Activated CD4-positive, alpha-beta T cell treated with anti-CD3 and anti-CD28 coated beads, Interleukin-2, Interleukin-4, amounts not matched to agents 100 ng/mL and 50 ng/mL, durations not matched to agents 16 hours and 8 hours (primary cell): ENCODE measurements at places on chromosomes 6 and 20.

DNA sequence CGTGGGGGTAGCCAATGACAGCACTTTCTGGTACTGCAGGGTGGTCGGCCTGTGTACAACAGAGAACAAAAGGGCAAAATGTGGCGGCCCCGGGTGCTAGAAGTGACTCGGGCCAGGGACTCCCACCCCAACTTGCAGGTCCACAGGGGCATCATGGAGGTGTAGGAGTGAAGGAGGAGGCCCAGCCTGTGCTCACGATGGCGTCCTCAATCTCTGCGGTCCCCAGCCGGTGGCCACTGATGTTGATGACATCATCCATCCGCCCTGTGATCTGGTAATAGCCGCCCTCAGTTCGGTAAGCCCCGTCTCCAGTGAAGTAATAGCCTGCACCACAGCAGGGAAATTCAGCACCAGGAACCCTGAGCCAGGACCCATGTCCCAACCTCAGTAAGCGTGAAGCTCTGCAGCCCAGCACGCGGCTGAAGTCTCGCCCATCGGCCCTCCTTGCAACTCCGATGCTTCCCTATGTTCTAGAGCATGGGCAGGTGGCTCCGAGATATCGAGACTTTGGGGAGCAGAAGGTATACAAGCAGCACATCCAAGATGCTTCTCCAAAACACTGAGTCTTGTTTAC is 20.2 kb upstream of the APMAP start:
- no peak for DNase-seq

DNA sequence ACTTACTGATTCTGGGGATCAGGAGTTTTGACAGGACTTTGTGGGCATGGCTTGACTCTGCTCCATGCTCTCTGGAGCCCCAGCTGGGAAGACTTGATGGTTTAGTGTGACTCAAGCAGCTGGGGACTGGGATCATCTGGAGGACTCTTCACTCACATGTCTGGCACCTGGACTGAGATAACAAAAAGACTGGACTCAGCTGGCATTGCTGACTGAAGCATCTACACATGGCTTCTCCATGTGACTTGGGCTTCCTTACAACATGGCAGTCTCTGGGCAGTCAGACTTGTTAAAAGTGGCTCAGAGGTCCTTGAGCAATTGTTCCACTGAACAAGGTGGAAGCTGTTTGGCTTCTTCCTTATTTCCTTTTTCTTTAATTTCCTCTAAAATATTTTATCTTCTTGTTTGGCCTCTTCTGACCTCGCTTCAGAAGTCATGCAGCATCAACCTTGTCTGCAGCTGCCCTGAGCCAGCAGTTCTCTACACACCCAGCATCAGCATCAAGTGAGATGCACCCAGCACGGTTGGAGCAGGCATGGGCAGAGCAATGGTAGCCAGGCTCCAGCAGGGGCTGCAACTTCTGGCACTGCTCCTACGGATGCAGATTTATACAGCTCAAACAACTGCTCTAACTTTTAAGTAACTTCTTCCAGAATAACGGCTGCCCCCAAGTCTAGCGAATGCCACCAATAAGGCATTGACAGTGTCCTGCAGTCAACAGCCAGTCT is 5.6 kb upstream of the HM13 start:
- no peak for DNase-seq

- no peak for DNase-seq
Observed at GRCh38 chr6:97978855-97979271, 695.8 kb upstream of the MMS22L start.

DNA sequence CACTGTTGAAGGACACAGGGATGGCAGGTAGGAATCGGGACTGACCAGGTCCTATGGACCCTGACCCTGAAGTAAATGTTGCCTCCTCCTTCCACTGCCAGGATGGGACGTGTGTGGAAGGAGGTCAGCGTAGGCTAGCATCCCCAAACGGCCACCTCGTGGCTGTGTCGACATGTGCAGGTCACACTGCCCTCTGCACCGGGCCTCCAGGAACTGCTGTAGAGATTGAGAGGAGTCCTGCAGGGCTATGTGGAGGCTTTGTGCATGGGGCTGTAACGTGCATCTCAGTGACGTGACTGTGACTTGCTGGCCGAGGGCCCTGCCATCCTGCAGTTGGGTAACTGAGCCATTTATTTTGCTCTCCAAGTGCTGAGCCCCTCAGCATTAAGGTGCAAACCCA is 149.5 kb downstream of the PHACTR3 start:
- no peak for DNase-seq

DNA sequence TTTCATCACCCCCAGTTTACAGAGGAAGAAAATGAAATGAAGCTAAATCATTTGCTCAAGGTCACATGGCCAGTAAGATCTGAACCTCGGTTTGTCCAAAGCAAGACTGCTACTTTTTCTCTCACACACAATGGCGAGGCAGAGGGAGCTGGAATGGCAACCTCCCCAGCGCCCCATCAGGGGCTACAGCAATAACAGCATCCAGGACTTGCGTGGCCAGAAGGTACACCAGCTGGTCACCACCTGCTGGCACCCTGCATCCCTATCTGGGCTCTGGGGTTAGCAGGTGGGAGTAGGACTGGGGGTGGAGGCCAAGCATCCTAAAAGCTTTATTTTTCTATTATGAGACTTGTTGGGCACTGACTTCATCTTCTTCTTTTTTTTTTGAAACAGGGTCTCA is 41.3 kb downstream of the TTI1 start:
- DNase-seq: no peak

DNA sequence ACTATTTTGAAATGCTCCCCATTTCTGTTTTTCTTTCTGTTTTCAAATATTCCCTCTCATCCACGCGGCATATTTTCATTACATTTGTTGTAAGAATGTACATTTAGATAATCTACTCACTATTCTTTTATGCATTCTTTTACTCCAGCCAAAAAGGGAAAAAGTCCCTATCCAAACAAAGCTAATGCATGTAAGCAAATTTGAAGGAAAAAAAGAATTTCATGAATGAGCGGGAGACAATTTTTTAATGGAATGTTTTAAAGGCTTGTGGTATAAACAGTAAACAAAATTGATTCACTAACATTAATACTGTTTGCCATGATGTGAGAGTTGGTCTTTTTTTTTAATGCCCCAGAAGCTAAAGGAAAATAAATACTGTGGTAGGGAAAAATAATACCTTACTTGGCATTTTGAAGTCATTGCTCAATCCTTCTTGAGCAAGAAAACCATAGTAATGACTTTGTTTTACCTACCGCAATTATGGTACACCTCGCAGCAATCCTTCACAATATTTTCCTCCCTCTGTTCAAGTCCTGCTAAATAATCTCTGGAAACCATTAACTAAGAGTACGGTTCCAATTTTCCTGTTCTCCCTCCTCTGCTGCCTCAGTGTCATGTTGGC is 79.0 kb downstream of the BACH2 start:
- DNase-seq: no peak

DNA sequence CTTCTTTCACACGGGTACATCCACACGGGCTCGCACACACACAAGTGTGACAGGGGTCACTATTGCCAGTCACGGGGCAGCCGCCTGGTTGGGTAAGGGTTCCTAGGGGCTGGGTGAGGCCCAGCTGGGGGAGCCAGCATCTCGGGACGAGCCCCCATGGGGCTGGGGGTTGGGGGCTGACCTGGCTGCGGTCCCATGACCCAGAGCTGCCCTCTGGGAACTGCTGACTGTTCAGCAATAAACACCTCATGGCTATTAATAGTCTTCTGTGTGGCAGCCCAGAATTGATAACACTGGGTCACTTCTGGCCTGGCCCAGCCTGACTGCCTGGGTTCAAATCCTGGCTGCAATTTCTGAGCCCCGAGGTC is 23.8 kb downstream of the VEGFA start:
- no peak for DNase-seq

GRCh38 chr6:107259951-107260350 is 144.6 kb upstream of the BEND3 start:
- DNase-seq: no peak

- DNase-seq: no peak
Observed at GRCh38 chr20:57763235-57763595, 53.4 kb upstream of the PMEPA1 start.

GRCh38 chr6:128505603-128506002 is 14.8 kb downstream of the PTPRK start:
- DNase-seq: no peak

- no peak for DNase-seq
Observed at GRCh38 chr6:81265106-81265505, 487.4 kb downstream of the TENT5A start.

DNA sequence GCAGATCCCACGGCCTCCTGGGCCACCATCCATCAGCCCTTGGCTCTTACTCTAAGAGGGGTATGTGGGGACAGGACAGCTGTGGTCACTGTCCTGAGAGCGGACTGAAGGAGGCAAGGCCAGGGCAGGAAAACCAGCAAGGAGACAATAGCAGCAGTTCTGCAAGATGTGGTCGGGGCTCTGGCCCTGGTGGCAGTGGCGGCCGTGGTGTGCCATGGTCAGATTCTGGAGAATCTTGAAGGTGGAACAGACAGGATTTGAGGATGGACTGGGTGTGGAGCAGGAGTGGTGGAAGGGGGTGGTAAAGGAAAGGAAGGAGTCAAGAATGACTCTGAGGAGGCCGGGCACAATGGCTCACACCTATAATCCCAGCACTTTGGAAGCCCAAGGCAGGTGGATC is 5.9 kb upstream of the MAP1LC3A start:
- no peak for DNase-seq

GRCh38 chr6:10219510-10219909 is 195.4 kb downstream of the TFAP2A start:
- DNase-seq: no peak

DNA sequence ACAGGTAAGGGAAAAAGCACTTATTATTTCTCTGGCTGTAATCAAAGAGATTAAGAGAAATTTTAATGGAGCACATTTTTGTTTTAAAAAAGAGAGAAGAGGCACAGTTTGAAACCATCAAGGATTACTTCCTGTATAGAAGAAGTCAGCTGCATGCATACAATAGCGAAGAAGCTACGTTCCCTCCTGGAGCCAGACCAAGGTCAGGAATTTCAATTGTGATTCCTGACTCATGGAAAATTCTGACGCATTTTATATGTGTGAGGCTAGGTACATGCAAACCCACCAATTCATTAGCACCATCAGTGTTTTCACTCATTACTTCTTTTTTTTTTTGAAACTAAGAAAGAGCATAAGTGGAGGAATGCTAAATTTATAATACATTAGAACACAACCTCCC is 232.7 kb upstream of the SGK1 start:
- no peak for DNase-seq

- no peak for DNase-seq
Observed at GRCh38 chr6:15989397-15989796, 139.5 kb upstream of the MYLIP start.

- no peak for DNase-seq
Observed at GRCh38 chr6:35397806-35398418, 54.2 kb upstream of the FANCE start.

GRCh38 chr6:10719964-10720264 is 3.0 kb upstream of the TMEM14C start:
- no peak for DNase-seq

GRCh38 chr6:24100770-24101155 is 25.3 kb upstream of the NRSN1 start:
- DNase-seq: no peak

DNA sequence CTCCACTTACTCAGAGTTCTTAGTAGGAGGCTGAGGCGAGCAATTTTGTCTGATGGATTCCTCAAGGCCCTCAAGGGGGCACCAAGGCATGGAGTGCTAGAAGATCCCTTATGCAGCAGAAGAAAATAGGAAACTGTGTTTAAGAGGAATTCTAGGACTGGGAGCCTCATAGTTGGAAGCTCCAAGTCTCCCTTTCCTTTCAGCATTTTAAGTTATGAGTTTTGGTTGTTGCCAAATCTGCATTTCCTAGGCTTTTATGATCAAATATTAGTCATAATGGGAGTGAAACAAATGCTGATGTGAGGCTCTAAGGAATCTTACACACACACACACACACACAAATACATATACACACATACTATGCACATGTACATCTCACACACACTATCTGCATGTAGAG is 714.0 kb downstream of the UTRN start:
- no peak for DNase-seq

GRCh38 chr20:44981736-44982406 is 15.6 kb downstream of the STK4 start:
- no peak for DNase-seq

- DNase-seq: no peak
Observed at GRCh38 chr6:119481976-119482375, 132.4 kb upstream of the MAN1A1 start.

DNA sequence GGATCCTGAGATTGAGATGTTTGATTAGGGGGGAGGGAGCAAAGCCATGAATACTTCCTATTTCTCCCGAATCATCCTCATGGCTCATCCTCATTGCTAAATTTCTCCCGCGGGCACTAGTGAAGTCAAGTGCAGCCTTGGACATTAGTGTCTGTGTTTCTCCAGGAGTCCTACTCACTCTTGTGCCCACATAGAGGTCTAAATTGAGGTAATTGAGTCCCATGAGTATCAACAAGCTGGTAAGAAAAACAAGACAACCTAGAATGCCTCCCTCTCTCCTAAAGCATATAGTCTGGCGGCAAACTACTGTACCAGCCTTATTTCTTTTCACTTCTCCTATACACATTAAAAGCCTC is 420 bp downstream of the CENPQ start:
- DNase-seq: no peak

DNA sequence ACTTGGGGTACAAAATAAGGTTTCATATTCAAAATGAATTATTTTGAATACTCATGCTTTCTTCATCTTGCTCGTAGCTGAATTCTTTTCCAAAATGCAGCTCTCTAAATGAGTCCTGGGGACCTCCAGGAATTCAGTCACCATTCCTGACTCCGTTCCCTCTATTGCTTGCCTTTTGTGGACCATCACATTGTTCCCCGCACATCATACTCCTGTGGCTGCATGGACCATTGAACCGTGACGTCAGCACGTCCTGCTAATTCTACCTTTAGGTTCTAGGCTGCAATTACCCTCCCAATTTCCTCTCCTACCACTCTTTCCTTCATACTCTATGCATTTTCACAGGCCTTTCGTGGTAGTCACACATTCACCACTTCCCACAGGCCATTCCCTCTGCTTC is 173.1 kb upstream of the ID4 start:
- DNase-seq: no peak

- DNase-seq: no peak
Observed at GRCh38 chr6:22829070-22829469, 259.7 kb downstream of the HDGFL1 start.

GRCh38 chr20:44750081-44750805 is 4.6 kb downstream of the KCNK15 start:
- peak; percentile 15 for DNase-seq

DNA sequence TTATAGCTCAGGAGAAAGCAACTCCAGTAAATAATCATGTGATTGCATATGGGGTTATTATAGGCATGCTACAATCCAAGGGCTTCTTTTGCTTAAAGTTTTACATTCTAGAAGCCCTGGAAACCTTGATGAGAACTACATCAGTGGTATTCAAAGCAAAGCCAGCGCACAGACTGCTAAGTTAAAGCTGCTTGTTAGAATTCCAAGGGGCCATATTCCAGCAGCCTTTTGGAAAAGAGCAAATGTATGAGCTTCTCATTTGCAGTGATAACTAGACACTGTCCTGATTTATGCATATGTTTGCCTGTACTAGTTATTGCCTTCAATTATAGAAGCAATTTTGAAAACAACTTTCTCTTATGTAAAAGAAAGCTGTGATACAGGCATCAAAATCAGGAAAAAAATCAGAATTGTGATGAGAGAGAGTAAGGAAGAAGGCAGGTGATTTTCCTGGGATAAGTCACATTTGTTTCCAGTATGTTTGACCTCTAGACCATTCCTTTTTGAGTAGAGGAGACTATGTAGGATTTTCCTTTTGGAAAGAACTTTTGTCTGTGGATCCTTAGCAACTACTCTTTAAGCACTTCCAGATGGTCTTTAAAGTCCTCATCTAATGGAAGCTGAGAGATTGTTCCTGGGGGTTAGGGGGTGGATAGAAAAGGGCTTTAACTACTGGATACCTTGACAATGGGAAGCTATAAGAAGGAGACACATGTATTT is 159.2 kb downstream of the PLCB4 start:
- no peak for DNase-seq
